ENCODE measurements at places on chromosomes 5 and 9.

- DNase-seq: no peak
Observed at GRCh38 chr5:15943487-15943886, 236.1 kb downstream of the MARCHF11 start.

DNA sequence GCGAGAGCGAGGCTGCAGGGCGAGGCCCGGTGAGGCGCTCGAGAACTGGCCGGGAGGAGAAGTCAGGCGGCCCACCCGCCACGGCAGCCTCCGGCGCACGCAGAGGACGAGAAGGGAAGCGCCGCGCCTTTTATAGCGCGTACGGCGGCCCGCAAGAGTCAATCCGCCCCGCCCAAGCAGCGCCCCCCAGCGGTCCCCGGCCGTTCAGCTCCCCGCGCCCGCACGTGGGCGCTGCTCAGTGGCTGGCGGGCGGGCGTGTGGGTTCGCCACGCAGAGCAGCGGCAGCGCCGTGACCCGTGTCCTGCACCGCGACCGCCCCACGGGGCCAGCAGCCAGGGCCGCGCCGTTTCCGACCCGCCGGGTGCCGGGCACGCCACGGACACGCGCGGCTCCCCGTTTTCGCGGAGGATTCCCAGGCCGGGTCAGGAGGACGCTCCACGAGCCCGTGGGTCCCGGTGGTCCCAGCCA is 14.6 kb downstream of the LCN10 start:
- peak; percentile 74 for DNase-seq

DNA sequence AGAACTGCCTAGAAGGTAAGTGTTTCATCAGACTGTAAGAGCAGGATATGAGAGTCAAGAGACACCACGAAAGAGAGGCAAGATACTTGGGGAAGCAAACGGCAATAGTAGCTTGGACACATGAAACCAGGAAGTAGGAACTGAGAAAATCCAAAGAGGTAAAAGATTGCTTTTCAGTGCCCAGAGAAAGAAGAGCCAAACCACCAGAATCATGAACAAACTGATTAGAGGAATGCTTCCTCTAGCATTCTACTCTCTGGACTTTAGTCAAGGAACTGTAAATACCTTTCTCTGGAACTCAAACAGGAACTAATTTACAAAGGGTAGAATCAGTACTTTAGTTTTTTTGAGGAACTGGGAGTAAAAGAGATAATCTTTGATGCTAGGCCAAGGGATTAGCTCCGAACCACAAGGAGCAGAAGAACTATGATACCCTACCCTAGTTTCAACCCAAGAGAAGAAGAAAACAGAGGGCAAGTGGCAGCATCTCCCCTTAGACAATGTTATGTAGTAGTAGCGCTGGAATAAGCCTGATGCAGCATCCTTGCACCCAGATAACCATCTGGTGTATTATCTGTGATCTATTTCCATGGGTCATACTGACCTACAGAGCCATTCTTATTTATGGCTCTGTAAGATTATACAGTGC is 41.3 kb downstream of the EFCAB9 start:
- DNase-seq: no peak

- no peak for DNase-seq
Observed at GRCh38 chr5:127331890-127332649, 41.5 kb downstream of the MEGF10 start.

- no peak for DNase-seq
Observed at GRCh38 chr9:94921092-94921471, 194.6 kb downstream of the AOPEP start.

- DNase-seq: no peak
Observed at GRCh38 chr5:171436804-171437285, 17.4 kb downstream of the FGF18 start.

DNA sequence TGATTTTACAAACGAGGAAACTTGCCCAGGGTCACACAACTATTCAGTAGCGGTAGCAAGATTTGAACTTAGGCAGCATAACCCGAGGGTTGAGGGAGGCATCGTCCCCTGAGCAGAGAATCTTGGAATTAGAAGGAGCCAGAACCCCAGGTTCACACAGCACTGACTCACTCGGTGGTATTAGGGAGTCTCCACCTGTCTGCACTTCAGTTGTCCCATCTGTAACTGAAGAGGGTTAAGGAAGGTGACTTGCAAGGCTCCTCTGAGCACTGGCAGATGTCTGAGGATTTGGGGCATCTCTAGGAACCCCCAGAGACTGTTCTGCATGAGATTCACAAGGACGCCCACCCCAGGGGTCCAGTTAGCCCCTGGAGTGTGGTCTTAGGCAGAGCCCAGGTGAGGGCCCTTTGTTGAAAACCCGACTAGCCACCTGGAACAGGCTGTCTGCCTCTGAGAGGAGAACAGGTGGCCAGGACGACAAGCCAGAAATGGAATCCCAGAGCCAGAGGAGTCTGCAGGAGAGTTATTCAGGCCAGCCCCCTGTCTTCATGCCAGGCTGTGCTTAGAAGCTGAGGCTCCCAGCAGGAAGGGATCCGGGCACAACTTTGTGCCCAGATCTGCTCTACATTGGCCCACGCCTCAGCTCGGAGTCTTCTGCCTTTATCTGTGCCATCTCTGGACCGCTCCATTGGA is 50.0 kb upstream of the ORM1 start:
- peak; percentile 97 for DNase-seq

DNA sequence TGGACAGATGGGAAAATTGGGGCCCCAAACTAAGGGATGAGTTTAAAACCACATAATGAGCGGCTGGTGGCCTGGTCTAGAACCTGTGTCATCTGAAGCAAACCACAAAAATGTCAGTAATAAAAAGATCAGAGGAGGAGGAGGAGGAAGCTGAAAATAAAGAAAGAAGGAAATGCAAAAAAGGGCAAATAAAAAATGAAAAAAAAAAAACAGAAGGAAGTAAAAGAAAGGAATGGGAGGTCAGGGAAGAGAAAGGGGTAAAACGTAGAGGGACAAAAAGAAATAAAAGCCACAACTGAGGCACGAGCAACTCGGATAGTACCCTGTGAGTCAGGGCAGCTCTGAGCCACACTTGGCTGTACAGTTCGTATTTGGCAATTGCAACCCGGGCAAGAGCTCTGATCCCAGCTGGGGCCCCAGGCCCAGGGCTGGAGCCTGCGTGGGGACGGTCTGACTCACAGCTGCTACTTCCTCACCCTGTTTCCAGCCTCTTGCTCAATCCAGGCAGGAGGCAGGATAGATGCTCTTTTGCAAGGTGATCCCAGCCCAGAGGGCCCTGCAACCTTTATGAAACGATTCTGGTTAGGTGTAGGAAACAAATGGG is 137.9 kb upstream of the TRIM32 start:
- peak; percentile 77 for DNase-seq

GRCh38 chr5:124260921-124261515 is 485.4 kb downstream of the ZNF608 start:
- DNase-seq: peak; percentile 59

DNA sequence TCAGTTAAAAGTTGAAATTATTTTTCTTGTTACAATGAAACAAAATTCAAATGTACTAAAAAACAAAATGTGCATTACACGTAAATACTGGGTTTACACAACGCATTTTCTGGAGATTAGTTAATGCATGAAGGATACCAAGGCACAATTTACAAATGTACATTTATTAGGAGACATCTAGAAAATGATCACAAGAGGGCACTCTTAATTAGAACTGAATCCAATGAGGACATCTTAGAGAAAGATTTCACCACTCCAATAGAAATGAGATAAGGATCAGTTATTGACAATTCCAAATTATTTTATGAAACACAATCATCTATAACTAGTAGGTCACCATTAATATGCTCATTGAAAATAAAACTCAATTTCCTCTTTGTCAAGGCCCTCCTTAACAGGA is 36.6 kb upstream of the CDH12 start:
- DNase-seq: peak; percentile 23

GRCh38 chr5:175335691-175336090 is 108.3 kb downstream of the DRD1 start:
- DNase-seq: no peak

DNA sequence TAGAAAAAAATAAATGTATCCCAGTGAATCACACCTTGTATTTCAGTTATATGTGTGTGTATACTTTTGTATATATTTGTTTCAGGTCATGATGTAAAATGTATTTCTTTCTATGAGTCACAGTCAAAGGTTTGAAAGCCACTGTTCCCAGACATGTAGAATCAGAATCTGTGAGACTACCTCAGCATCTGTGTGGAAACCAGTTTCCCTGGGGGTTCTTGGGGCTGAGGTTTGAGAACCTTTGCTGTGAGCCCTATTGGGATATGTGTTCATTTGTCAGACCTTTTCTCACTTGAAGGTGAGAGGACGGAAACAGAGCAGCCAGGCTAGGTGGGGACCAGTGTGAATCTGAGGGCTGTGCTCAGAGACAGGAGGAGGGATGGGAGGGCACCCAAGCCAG is 78.7 kb upstream of the SAP30L start:
- no peak for DNase-seq

- no peak for DNase-seq
Observed at GRCh38 chr5:138849882-138850281, 25.3 kb downstream of the LRRTM2 start.

- no peak for DNase-seq
Observed at GRCh38 chr5:115463983-115464382, 80.6 kb downstream of the FEM1C start.

GRCh38 chr5:121031491-121031890 is 567.4 kb downstream of the PRR16 start:
- DNase-seq: no peak

DNA sequence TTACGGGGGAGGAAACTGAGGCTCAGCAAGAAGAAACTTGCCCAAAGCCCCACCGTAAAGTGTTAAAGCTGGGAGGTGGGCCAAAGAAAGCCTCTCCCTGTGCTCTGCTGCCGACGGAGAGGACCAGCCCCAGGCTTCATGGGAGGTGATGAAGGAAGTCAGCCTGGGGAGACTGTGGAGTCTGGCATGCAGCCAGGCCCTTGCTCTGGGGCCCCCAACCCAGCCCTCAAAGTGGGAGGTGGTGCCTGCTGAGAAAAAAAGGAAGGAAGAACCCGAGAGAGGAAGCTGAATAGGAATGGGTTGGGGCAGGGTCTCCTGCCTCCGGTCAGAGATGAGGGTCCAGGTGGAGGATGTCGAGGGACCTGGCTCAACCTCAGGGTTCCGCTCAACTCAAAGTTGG is 3.8 kb downstream of the RNF44 start:
- no peak for DNase-seq

- no peak for DNase-seq
Observed at GRCh38 chr9:34037626-34038025, 11.1 kb downstream of the UBAP2 start.

DNA sequence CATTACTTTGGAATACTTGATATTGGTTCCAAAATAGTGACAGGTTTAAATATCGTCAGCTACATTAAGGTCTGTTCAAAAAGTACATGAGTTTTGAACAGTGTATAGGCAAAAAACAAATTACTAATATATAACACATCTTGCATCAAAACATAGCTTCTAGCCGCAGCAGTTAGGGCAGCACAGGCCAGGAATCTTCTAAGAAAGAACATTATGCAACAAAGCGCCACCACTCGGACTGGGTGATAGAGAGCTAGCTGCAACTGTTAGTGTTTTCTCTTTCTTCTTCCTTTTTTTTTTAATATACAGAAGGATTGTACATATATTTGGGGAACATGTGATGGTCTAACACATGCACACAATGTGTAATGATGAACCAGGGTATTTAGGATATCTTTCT is 504.5 kb downstream of the NR2F1-AS1 start:
- DNase-seq: no peak

- peak; percentile 20 for DNase-seq
Observed at GRCh38 chr5:146967646-146968045, 89.1 kb upstream of the PPP2R2B start.

DNA sequence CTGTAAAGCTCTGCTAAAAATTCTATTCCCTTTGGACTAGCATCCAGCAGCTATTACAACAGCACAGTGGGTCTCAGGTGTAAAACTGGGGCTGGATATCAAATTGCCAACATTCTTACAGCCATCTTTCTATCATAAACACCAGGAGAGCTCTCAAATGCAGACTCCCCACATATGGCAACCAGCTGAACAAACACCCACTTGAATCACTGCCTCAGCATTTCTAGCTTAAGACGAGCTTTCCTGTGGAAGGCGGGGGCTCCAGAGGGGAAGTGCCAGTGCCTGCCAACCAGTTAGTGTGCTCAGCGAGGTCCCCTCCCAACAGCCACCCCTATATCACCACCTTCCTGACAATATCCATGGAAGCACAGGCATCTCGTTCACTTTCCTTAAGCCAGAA is 62.2 kb downstream of the IPPK start:
- no peak for DNase-seq

GRCh38 chr9:86253577-86253976 is 5.9 kb downstream of the C9orf153 start:
- DNase-seq: no peak
